Brain pericyte (primary cell): ENCODE measurements at places on chromosomes 3 and 15.

GRCh38 chr3:73556520-73557372 lies 68.0 kb downstream of the PDZRN3 start:
- DNase-seq, result no peak

DNA sequence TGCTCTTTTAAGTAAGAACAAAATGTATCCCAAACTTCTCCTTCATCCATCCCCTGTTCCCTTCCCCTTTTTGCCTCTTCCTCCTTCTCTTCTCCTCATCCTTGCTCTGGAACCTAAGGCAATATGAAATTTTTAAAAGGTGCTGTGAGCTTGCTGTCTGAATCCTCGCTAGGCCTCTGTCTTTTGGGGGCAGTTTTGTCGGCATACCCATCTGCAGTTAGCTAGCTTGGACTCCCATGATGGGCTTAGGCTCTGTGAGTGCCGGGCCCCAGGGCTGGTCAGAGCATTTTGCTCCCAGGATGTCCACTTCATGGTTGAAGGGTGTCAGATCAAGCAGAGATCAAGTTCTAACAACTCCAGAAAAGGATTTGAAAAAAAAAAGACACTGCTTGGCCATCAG lies 18.6 kb downstream of the ZIC1 start:
- DNase-seq, result peak; percentile 32

DNA sequence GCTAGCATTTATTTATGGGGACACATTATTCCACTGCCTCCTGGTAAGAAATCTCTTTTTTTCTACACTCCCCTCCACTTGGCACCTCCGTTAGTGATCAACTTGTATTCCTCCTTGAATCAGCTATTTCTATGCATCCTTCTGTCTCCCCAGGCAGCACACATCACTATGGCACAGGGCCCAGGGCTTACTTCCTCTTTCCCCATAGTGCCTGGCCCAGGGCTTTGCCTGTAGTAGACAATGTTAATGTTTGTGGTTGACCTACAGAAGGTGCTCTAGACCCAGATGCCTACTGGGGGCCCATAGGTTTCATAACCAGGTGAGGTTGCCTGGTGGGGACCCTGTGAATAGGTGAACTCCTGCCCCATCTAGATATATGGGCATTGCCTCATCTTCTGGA lies 44.9 kb downstream of the EPHB1 start:
- no peak for DNase-seq

- no peak for DNase-seq
Measured at GRCh38 chr3:47813551-47814177, 10.7 kb downstream of the DHX30 start.

GRCh38 chr3:62416144-62416543 lies 42.8 kb upstream of the FEZF2 start:
- no peak for DNase-seq

- no peak for DNase-seq
Measured at GRCh38 chr15:33801954-33802353, 166.3 kb upstream of the CHRM5 start.

DNA sequence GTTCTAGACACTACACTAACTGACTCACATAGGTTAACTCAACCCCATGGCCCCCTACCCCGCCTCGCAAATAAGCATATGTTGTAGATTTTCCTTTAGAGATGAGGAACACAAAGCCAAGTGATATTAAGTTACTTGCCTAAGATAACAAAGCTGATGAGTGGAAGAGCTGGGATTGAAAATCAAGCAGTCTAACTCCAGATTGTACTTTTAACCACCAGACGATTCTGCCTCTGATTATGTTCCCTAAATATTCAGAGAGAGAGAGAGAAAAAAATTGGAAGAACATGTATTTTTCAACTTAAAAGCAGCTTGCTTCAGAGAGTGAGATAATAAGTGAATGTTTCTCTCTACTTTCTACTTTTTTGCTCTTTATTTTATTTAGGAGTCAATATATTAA lies 66.9 kb upstream of the THBS1 start:
- no peak for DNase-seq

- no peak for DNase-seq
Measured at GRCh38 chr3:174951498-174952005, 92.4 kb downstream of the NAALADL2 start.

GRCh38 chr15:99749386-99749785 lies 16.1 kb upstream of the LYSMD4 start:
- DNase-seq, result no peak

DNA sequence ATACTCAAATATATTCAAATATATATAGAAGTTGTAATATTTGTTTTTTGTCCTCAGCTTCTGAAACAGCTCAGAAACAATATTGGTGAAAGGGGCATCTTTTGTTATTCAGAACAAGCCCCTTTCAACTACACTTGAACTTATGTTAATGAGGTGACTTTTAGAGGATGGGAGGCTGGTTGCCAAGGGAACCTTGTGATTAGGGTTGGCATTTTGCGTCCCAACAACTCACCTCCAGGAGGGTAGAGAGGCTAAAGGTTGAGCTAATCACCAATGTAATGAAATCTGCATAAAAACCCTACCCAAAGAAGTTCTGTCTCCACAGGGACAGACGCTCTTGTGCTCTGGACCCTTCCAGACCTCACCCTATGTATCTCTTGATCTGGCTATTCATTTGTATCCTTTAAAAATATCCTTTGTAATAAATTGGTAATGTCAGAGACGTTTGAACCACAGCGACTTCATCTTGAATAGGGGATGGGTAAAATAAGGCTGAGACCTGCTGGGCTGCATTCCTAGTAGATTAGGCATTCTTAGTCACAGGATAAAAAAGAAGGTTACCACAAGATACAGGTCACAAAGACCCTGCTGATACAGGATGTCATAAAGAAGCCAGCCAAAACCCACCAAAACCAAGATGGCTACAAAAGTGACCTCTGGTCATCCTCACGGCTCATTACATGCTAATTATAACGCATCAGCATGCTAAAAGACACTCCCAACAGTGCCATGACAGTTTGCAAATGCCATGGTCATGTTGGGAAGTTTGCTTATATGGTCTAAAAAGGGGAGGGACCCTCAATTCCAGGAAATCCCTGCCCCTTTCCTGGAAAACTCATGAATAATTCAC lies 111.1 kb downstream of the FMN1 start:
- no peak for DNase-seq

GRCh38 chr3:156582532-156583183 lies 27.7 kb upstream of the SSR3 start:
- DNase-seq, result no peak

DNA sequence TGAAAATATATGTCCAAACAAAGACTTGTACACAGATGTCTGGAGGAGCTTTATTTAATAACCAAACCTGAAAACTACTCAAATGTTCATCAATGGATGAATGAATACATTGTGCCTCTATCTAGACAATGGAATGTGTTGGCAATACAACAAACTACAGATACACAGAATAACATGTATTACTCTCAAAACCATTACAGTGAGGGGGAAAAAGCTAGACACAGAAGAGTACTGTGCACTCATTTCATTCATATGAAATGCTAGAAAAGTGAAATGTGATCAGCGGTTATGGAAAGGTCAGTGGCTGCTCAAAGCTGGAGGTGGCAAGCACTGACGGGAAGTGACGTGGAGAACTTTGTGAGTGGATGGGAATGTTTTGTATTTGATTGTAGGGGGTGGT lies 13.2 kb downstream of the STOML1 start:
- no peak for DNase-seq

DNA sequence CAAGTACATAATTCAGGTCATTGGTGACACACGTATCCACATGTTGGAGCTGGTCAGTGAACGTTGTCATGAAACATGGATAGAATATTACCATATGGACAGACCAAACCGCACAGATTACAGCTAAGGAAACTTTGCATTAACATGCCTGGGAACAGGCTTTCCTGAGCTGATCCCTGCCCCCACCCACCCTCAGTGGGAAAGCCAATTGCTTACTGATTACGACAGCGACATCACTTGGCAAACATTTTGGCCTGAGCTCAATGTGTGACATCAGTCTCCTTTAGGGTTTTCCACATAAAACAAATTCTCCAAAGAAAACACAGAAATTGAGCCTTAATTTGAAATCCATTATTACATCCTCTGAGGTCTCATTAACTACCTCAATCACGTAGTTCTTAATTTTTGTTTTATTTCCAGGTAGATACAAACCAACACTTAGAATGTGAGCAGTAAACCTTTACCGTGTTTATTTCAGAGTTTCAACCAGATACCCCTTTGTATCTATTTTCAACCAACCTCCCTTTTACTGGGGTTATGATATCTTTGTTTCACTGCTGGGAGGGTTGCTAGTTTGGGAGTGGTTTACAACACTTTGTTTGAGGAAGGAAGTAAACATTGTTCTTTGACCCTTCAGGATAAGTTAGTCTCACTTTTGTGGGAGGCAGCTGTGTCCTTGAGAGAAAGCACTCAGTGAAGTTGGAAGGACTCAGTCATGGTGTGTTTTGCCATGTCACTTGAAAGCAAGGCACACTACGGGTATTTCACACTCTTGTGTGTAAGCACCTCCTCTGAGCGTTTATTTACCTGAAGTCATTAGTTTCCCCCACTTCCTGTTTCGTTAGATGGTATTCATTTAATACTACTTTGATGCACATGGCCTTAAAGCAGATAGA lies 103.1 kb downstream of the CMSS1 start:
- no peak for DNase-seq

DNA sequence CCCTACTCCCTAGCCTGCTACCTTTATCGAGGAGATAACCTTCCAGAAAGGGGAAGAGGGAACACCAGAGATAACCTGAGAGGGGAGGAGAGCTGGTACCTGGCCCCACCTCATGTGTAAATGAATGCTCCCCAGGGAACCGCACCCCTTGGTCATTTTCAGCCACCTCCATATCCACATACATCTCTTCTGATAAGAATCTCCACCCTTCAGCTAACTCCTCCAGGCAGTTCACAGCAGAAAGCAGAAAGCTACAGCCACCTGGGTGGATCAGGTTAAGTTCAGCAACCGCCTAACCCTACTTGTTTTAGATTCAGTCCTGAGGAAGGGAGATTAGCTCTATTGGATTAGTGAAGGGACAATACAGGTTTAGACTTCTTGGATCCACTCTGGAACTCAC lies 38.0 kb upstream of the TIMP4 start:
- no peak for DNase-seq

- no peak for DNase-seq
Measured at GRCh38 chr3:156761007-156761406, 65.1 kb upstream of the LEKR1 start.

DNA sequence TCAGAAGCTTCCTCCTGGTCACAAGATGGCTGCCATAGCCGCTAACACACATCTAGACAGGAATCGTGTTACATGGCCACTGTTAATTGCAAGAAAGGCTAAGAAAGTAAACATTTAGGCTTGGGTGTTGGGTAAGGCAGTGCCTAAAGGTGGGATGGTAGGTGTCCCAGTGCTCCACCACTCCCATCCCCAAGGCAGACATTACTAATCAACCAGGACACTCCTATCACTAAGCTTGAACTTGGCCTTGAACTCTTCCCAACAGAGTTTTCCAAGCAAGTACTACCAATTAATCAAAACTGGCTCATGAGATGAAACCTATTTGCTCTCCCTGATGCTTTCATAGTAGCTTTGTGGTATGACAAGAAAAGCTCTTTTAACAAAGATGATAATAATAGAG lies 37.9 kb upstream of the C3orf80 start:
- DNase-seq, result no peak

DNA sequence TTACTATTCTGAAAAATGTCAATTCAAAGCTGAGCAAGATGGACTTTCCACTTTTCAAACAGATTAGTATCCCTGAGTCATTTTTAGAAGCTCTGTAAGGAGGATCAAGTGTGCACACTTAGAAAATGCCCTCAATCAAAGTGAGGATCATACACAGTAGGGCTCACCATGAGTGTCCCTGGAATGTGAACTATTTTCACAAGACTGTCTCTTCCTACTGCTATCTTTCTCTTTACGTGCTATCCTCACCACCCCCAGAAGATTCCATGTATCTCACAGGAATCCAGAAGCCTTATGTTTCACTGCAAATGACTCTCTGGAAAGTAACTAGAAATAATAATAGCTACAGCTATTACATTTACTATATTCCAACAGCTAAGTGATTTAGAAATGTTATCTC lies 349.9 kb upstream of the TGFBR2 start:
- no peak for DNase-seq

DNA sequence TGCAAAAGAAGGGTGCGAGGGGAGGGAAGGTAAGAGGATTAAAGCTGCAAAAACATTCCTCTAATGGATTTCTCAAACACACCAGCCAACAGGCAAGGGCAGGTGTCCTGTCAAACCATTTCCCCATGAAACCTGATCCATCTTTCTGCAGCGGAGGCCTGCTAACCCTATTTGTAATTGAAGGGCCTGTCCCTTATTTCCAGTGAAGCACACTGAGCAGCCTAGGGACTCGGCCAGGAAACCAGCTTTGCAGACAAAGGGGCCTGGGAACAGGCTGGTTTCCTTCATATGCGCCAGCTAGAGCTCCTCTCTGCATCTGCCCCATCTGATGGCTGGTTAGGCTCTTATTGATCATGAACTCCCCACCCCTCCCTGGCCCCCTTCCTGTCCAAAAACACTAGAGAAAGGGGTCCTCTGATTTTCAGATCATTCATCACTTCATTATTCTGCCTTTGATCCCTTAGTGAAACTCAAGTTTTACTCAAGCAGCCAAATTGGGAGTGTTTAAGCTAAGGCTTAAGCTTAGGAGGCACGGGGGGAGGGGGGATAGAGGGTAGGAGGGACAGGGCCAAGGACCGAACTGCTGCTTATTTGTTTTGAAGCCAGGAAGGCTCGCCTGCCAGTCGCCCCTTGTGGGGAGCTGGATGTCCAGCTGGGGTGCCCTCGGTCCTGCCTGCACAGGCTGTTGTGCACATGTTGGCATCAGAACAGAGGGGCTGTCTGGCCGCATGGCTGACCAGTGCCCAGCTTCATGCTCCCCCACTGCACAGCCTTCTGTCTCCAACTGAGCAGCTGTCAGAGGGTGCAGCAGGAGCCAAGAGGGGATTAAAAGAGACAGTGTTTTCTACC lies 53.1 kb downstream of the BOC start:
- DNase-seq, result no peak

- no peak for DNase-seq
Measured at GRCh38 chr3:157445857-157446256, 9.2 kb downstream of the PTX3 start.

DNA sequence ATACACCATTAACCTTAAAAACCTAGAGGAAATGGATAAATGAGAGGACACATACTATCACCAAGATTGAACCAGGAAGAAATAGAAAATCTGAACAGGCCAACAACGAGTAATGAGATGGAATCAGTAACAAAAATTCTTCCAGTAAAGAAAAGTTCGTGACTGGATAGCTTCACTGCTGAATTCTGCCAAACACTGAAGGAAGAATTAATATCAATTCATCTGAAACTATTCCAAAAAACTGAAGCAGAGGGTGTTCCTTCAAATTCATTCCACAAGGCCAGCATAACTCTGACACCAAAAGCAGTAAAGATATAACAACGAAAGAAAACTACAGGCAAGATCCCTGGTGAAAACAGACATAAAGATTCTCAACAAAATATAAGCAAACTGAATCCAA lies 195.8 kb upstream of the GPR149 start:
- DNase-seq, result no peak

- peak; percentile 94 for DNase-seq
Measured at GRCh38 chr3:29065211-29065785, 215.6 kb upstream of the RBMS3 start.

DNA sequence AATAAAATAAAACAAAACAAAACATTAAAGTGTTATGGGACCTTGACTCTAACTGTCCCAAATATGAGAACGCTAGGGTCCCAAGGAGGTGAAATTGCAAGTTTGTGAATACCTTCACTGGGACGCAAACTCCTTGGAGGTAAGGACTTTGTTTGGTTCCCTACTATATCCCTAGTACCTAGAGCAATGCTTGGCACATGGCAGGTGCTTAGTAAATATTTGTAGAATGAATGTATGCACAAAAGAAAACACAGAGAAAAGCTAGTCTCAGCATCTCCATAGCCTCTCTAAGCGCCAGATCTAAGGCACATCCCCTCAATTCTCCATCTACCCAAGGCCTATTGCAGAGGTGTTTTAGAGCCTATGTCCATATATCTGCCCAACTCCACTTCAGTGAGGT lies 30.5 kb downstream of the GPR176 start:
- no peak for DNase-seq
